ENCODE measurements at places on chromosomes 11 and 22. TPM values are rescaled to one million over a fixed set of nuclear protein-coding genes. Genes with fewer than 3 reads are reported as not detected.

DNA sequence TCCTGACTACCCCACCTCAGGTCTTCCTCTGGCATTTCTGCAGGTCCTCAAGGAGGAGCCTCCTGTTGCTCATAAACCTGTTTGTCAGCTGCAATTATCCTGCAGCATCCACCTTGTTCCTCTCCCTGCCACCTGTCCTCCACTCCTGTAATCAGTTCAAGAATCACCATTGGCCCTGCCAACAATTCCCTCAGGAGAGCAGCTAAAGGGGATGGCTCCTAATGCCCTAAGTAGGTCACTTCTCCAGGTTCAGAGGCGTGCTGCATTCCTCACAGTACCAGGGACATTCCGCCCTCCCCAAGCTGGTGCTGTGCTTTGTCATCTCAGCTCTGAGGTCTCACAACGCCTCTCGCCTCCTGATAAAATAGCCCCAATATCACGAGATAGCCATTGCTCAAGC lies 2.1 kb downstream of the CLDN25 start:
- no peak overlapping the region for H3K27ac ChIP-seq
- DNase-seq = no peak
- no peak overlapping the region for H3K4me3 ChIP-seq
- H3K4me1 ChIP-seq = peaks cover 5% of the 10 kb centered on the region
- H3K27me3 ChIP-seq = no peaks in the 10 kb centered on the region

- no peaks in the 10 kb centered on the region for H3K36me3 ChIP-seq
- peaks cover 3% of the 10 kb centered on the region for H3K4me1 ChIP-seq
- no peak overlapping the region for H3K27ac ChIP-seq
- H3K27me3 ChIP-seq = no peaks in the 10 kb centered on the region
- no peak for DNase-seq
Measured at GRCh38 chr11:121449123-121449522, 3.0 kb upstream of the SORL1 start.

DNA sequence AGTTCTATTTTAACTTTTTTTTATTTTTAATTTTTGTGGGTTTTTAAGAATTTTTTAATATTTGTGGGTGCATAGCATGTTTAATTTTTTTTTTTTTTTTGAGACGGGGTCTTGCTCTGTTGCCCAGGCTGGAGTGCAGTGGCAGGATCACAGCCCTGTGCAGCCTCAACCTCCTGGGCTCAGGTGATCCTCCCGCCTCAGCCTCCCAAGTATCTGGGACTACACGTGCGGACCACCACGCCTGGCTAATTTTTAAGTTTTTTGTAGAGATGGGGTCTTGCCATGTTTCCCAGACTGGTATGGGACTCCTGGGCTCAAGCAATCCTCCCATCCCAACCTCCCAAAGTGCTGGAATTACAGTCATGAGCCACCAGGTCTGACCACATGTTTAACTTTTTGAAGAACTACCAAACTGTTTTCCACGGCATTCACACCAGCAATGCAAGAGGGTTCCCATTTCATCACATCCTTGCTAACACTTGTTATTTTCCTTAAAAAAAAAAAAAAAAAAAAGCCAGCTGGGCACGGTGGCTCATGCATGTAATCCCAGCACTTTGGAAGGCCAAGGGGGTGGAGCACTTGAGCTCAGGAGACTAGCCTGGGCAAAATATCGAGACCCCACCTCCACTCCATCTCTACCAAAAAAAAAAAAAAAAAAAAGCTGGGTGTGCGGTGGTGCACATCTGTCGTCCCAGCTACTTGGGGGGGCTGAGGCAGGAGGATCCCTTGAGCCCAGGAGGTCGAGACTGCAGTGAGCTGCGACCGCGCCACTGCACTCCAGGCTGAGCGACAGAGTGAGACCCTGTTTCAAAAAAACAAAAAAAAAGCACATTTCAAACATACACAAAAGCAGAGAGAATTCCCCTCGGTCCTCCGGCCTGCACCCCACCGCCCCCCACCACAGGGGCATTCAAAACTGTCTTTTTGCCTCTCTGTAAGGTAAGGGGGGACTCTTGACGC lies 16.7 kb upstream of the TXNRD2 start:
- H3K27ac ChIP-seq = no peak overlapping the region
- H3K4me3 ChIP-seq = peak overlapping the region; percentile 39
- DNase-seq = no peak
- no peaks in the 10 kb centered on the region for H3K27me3 ChIP-seq
- H3K36me3 ChIP-seq = peaks cover 2% of the 10 kb centered on the region

DNA sequence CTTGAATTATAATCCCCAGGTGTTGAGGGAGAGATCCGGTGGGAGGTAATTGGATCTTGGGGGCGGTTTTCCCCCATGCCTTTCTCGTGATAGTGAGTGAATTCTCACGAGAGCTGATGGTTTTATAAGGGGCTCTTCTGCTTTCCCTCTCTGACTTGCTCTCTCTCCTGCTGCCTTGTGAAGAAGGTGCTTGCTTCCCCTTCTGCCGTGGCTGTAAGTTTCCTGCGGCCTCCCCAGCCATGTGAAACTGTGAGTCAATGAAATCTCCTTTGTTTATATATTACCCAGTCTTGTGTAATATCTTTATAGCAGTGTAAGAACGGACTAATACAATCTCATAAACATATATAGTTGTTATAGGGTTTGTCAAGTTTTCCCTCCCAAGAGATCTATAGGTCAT lies 32.8 kb downstream of the KCNE3 start:
- DNase-seq = no peak
- H3K4me1 ChIP-seq = no peaks in the 10 kb centered on the region
- H3K36me3 ChIP-seq = no peaks in the 10 kb centered on the region

DNA sequence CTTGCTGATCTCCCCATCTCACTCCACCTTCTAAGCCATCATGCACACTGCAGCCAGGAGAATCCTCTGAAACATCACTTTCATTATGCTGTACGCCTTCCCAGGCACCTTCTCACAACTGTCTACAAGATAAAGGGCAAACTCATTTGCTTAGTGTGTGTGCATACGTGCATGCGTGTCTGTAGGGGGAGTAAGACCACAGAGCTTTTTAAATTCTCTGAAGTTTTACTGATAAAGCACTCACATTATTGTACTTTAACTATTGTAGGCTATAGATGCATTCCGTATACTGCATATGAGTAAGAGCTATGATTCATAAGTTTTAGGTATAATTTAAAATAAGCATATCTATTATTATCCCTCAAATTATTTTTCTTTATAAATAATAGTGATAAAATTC lies 15.3 kb upstream of the ANKK1 start:
- H3K27me3 ChIP-seq = no peaks in the 10 kb centered on the region
- H3K4me3 ChIP-seq = no peak overlapping the region
- no peaks in the 10 kb centered on the region for H3K4me1 ChIP-seq
- DNase-seq = no peak

- H3K27ac ChIP-seq = no peak overlapping the region
- no peaks in the 10 kb centered on the region for H3K36me3 ChIP-seq
- H3K4me3 ChIP-seq = no peak overlapping the region
- no peaks in the 10 kb centered on the region for H3K27me3 ChIP-seq
- no peak for DNase-seq
- H3K4me1 ChIP-seq = peaks cover 80% of the 10 kb centered on the region
Measured at GRCh38 chr11:78313898-78314297, 103.7 kb downstream of the GAB2 start.

DNA sequence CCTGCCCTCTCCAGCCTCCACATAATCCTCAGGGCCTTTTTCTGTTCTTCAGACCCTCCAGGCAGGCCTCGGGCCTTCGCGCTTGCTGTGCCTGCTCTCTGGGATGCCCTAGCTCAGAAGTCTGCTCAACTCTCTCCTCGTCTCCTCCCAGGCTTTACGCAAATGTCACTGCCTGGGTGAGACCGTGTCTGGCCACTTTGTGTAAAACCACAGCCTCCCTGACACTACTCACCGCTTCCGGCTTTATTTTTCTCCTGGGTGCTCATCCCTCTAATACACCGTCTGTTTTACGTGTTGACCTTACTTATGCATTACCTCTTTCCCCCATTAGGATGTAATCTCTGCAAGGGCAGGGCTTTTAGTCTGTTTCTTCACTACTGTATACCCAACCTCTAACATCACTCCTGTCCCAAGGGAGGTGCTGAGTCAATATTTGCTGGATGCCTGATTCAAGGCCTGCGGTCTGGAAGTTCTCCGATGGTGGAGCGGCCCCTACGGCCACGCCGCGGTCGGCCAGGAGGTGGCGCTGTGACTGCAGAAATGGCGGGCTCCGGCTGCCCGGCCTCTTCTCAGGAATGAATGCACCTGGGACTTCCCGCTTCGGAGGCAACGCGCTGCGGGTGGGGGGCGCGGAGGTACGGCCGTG lies 58.2 kb upstream of the THY1 start:
- H3K4me3 ChIP-seq = no peak overlapping the region
- peaks cover 6% of the 10 kb centered on the region for H3K27me3 ChIP-seq
- H3K4me1 ChIP-seq = no peaks in the 10 kb centered on the region
- DNase-seq = peak; percentile 78

DNA sequence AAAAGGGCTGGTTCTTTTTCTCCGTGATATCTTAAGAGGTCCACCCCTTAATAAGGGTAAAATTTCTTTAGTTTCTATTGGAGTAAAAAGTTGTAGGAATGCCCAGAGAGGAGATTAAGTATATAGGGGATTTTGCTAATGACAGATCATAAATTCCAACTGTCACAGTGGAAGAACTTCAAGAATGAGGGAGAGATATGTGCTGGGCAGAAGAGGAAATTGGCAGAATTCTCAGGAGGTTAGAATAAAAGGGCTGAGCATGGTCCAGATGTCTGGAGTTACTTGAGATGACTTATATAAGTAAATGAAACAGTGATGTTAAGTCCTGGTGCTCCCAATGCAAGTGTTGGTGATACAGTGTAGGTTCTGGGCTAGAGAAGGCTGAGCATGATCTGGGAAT lies 417.6 kb upstream of the ARHGAP42 start:
- H3K4me3 ChIP-seq = no peak overlapping the region
- no peaks in the 10 kb centered on the region for H3K36me3 ChIP-seq
- H3K27me3 ChIP-seq = no peaks in the 10 kb centered on the region
- H3K27ac ChIP-seq = no peak overlapping the region

DNA sequence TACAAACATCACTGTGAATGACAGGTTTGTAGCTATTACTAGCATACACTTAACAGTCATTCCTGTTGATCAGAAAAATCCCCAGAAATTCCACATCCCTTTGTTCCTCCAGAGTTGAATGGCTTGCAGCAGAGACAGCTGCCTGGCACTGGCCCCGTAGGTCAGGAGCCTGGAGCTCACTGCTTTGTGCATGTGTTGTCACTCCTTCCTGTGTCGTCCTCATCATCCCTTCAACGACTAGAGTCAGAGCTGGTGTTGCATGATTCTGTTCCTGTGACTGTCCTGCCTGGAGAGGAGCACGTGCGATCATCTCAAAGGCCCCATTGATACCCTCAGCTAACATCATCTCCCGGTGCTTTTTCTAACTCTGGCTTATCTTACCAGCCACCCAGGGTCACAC lies 58.3 kb downstream of the LDLRAD3 start:
- no peak overlapping the region for H3K4me3 ChIP-seq
- no peaks in the 10 kb centered on the region for H3K36me3 ChIP-seq
- no peak overlapping the region for H3K27ac ChIP-seq
- no peaks in the 10 kb centered on the region for H3K27me3 ChIP-seq

DNA sequence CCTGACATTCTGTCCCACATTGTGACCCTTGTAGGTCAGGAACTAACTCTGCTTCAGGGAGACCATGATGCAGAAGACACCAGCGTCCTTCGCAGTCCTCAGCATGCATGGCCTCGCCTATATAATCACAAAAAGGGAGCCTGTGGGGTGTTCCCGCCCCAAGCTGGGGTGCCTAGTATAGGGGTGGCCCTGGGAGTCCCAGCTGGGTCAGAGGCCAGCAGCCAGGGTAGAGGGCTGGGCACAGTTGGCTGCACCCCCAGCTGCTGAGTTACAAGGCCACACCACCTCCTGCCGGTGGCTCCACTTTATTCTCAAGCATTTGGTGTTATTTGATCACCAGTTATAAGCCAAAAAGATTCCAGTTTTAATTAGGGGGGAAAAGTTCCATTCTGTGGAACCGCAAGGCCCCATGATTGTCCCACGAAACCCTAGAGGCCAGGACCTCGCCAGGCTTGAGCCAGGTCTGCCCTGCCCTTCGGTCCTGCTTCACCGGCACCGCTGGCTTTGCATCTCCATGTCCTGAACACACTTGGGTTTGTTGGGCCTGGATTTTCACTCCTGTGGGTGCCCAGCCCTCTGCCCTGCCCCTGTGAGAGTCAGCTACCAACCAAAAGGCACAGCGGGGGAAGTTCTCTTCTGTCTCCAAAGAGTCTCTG lies 15.0 kb upstream of the GNB1L start:
- no peak overlapping the region for H3K27ac ChIP-seq
- no peaks in the 10 kb centered on the region for H3K36me3 ChIP-seq

- no peak for DNase-seq
- H3K4me1 ChIP-seq = peaks cover 12% of the 10 kb centered on the region
- H3K36me3 ChIP-seq = no peaks in the 10 kb centered on the region
- H3K4me3 ChIP-seq = no peak overlapping the region
Measured at GRCh38 chr11:46302866-46303265, 25.4 kb downstream of the CREB3L1 start.

DNA sequence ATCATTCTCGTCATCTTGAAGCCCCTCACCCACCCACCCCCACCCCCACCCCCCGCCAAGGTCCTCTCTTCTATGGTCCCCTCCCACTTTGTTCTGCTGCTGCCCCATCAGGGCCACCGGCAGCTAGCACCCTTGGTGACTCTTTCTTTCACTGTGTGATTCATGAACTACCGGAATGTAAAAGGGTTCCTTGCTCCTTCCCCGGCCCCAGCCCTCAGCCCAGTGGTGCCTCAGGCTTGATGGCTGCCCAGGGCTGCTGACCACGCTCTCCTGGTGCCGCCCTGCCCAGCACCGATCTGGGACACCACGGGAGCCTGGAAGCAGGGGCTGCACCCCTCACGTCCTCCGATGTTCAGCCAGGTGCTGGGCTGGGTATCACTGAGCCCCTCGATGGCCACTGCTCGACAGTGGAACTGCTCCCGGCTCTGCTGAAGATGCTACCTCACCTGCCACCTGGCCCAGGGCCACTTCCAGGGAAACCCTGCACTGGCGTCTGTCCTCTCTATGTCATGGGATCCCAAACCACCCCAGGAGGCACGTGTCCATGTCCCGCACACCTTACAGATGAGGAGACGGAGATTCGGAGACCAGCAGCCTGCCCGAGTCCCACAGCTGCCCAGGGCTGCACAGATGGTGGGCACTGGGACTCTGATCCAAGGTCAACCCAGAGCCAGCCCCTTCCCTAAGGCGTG lies 39.7 kb downstream of the IGLL5 start:
- no peaks in the 10 kb centered on the region for H3K36me3 ChIP-seq
- H3K4me3 ChIP-seq = no peak overlapping the region
- peaks cover 4% of the 10 kb centered on the region for H3K27me3 ChIP-seq
- H3K4me1 ChIP-seq = peaks cover 8% of the 10 kb centered on the region
- H3K27ac ChIP-seq = no peak overlapping the region

- H3K4me1 ChIP-seq = peaks cover 10% of the 10 kb centered on the region
- no peak within 1 kb of the TSS for H3K27ac ChIP-seq
- peak; percentile 95 for DNase-seq
- H3K36me3 ChIP-seq = no peaks in the 10 kb centered on the region
- peak within 1 kb of the TSS; percentile 68 for H3K4me3 ChIP-seq
Measured at GRCh38 chr22:43923631-43924464, at the start of gene PNPLA3. Gene PNPLA3 (plus strand): TSS chr22:43923805. CDS start chr22:43923912, 107 bp downstream.

Gene KRTAP5-8
- total RNA-seq = not detected

Gene MRGPRX3
- not detected for total RNA-seq

Gene ELMOD1
- total RNA-seq = 0.69 TPM

Gene PLEKHA7
- 15.6 TPM for total RNA-seq

Gene CRYBB2
- not detected for total RNA-seq

Gene LDHAL6A
- not detected for total RNA-seq

Gene TMEM45B
- not detected for total RNA-seq

Gene NUDT22
- 70.3 TPM for total RNA-seq

Gene CADM1
- 54.5 TPM for total RNA-seq

Gene TRIM49B
- total RNA-seq = not detected
